ENCODE measurements at places on chromosomes 16 and 17.

DNA sequence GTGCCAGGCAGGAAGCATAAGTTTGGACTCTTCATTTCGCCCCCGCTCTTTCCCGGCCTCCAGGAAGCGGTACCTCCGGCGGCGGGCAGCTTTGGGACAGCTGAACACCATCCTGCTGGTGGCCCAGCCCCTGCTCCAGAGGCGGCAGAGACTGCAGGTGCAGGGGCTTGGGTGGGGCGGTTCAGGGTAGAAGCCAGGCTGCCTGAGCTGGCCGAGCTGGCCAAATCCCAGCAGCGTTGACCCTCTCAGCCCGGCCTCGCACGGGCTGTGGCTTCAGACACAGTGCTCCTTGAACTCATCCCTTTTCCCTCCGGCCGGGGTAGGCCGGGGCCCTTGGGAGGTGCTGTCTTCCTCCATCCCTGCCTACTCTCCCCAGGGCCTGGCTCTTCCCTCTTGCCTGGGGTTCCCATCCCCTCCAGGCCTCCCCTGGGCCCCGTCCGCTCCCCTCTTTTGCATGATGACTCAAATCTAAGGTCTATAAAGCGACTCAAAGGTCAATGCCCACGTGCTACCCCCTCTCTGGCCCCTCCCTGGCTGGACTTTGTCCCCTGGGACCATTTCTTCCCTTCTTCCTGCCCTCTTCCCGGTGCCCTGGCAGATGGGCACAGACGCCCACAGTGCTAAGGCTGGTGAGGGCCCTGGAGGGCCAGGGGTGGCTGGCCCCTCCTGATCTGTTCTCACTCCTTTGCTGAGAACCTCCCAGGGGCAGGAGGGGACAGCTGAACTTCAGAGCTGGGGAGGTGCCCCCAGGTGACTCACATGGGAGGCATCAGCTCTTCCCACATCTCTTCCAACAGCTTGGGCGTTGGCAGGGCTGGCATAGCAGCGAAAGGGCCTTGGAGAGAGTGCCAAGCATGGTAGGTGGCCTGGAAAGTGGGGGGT is 22.7 kb downstream of the MYO15B start:
- DNase-seq: no peak

- no peak for DNase-seq
Observed at GRCh38 chr16:4788489-4788889, 344 bp upstream of the SEPTIN12 start.

GRCh38 chr17:8588877-8589554 is 41.5 kb downstream of the MYH10 start:
- no peak for DNase-seq

DNA sequence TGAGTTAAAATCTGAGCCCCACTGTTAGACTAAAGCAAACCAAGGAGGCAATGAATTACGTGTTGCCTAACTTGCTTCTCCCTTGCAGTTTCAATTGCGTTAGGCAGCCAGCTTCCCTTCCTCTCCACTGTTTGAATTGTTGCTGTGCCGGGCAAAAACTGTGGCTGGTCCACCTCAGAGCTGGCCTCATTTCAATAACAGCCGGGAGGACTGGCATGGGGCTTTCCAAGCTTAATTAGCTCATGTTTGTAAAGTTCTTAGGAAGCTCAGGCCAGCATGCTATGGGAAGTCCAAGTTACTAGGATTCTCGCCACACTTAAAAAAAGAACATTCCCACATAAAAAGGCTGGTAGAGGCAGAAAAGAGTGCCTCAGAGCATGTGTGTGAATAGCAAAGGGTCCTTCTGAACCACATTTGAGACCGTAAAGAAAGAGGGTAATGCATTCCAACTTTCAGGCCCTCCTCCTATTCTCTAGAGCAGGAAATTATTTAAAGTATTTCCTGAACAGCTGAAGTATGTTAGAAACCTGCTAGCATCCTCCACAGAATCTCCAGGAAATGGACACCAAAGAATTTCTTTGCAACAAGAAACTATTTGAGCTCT is 79.0 kb upstream of the SMURF2 start:
- DNase-seq: no peak

DNA sequence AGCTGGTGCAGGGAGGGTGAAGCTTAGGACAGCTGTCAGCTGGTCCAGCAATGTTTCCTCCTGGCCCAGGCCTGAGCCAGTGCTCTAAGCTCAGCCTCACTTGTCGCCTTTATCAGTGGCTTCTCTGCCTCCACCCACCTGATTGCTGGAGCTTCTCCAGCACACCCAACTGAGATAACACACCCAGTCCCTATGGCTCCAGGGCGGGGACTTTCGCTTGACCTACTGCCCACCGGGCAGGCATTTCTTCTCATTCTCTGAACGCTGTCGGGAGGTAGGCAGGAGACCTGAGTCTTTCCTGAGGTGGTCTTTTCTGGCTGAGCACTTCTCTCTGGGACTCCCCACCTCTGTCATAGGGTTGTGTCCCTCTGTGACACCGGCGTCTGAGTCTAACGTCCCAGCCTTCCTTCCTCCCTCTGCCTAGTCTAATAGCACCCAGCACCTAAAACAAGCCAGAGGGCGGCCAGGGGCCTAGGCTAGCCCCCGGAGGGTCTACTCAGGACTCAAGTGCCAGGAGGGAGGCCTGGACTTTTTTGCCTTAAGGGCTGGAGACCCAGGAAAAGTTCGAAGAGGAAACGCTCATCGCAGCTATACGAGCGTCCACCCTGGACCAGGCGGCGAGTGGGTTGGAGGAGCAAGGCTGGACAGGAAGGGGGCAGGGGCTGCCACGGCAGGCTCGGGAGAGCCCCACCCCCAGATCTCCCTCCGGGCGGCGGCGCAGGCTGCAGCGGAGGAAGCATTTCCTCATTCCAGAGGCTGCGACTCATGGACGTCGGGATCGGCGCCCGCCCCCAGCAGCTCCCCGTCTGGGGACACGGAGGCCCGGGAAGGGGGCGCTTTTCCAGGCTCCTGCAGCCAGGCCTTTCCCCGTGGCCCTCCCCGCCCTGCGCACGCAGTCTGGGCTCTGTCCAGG is 756 bp downstream of the TAX1BP3 start:
- no peak for DNase-seq

DNA sequence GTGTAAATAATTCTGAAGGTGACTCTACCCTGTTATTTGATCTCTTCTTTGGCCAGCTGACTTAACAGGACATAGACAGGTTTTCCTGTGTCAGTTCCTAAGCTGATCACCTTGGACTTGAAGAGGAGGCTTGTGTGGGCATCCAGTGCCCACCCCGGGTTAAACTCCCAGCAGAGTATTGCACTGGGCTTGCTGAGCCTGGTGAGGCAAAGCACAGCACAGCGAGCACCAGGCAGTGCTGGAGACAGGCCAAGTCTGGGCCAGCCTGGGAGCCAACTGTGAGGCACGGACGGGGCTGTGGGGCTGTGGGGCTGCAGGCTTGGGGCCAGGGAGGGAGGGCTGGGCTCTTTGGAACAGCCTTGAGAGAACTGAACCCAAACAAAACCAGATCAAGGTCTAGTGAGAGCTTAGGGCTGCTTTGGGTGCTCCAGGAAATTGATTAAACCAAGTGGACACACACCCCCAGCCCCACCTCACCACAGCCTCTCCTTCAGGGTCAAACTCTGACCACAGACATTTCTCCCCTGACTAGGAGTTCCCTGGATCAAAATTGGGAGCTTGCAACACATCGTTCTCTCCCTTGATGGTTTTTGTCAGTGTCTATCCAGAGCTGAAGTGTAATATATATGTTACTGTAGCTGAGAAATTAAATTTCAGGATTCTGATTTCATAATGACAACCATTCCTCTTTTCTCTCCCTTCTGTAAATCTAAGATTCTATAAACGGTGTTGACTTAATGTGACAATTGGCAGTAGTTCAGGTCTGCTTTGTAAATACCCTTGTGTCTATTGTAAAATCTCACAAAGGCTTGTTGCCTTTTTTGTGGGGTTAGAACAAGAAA is 5.1 kb downstream of the STH start:
- DNase-seq: no peak

DNA sequence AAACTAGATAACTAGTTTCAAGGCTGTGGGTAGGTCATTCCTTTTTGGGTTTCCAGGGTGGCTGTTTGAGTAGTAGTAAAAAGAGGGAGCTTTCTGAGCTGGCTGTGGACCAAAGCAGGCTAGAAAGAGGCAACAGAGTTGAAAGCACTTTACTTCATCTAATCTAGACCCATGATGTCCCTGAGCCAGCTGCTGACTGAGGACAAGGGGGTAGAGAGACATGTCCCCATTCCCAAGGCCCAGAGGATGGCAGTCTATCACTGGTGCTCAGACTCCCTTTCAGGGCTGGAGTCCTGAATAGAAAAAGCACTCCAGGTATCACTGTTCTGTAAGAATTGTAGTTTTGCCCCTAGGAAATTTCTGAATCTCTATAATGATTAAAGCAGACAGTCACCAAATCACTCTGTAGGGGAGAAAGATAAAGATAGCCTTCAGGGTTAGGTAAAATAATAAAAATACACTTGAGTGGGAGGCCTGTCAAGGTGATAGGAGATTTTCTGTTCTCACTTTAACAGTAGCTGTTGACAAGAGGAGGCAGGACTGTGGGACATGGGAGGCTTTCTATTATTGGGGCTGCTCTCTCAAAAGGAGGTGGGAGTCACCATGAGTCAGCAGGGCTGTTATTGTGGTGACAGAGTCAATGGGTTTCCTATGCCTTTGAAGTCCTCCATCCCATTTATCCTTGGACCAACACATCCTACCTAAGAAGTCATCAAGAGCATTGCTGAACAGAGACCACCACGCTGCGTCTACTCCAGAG is 190.2 kb upstream of the MPHOSPH6 start:
- no peak for DNase-seq

- DNase-seq: no peak
Observed at GRCh38 chr16:85757341-85757822, 6.5 kb upstream of the C16orf74 start.

DNA sequence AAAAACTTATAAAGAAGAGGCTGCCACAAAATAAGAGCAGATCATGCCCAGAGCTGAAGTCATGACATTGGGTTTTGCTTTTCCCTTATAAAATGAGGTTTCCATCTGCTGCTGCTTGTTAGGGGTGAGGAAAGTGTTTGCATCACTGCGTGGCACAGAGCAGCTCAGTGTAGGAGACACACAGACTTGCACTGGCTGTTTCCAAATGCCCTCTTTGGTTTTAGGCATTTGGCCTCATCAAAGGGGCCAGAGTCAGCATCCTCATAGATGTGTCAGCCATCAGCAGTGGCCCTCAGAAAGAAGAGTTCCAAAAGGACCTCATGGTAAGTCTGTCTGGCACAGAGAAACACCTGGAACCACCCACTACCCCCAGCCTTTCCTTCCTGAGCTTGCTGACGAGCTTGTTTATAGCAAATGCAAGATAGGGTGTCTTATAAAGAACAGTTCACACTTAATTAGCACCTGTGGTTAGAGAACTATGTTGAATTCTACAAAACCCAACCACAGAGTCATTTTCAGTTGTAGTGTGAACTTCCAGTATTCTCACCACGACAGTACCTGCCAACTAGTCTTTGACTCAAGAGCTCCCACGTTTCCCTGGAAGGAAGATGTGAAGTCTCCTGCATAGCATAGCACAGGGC is 17.0 kb downstream of the VWA3A start:
- no peak for DNase-seq

GRCh38 chr16:71229344-71229743 is 1.2 kb downstream of the HYDIN start:
- DNase-seq: no peak
